ENCODE measurements at places on chromosomes 7 and 10. TPM values are rescaled to one million over a fixed set of nuclear protein-coding genes. Genes with fewer than 3 reads are reported as not detected.

- DNase-seq = peak; percentile 84
Observed at GRCh38 chr10:13707156-13707881, 120.6 kb downstream of the PRPF18 start.

- no peak for DNase-seq
Observed at GRCh38 chr10:3053155-3053554, 14.2 kb upstream of the PFKP start.

- DNase-seq = no peak
Observed at GRCh38 chr10:132538790-132539421, 1.3 kb downstream of the INPP5A start.

GRCh38 chr10:65805511-65805910, 1120.3 kb upstream of the LRRTM3 start:
- no peak for DNase-seq

SSC4D gene
- total RNA-seq = 0.34 TPM

ZMYND11 gene
- 88.5 TPM for total RNA-seq

NPSR1 gene
- not detected for total RNA-seq

All from SJSA1 (cell line).